ENCODE measurements at places on chromosomes 12 and 14.

- no peak for DNase-seq
Measured at GRCh38 chr14:74176400-74176793, 62.9 kb upstream of the VSX2 start.

DNA sequence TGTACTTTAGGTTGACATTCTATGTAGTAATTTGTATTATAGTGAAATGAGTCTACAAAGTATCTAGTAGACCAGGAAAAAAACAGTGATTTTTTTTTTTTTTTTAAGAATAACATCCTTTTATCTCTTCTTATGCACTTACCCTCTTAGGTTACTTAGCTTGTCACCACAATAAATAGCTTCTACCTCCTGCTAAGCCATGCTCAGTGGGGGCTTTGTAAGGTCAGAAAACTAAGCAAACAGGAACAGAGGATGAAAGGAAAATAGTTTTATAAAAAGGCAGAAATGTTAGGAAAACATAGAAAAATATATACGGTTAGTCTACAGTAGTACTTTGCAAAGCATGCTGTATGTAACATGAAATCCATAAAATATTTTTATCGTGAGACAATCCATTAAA is 385.3 kb upstream of the ATXN7L3B start:
- DNase-seq, result no peak

DNA sequence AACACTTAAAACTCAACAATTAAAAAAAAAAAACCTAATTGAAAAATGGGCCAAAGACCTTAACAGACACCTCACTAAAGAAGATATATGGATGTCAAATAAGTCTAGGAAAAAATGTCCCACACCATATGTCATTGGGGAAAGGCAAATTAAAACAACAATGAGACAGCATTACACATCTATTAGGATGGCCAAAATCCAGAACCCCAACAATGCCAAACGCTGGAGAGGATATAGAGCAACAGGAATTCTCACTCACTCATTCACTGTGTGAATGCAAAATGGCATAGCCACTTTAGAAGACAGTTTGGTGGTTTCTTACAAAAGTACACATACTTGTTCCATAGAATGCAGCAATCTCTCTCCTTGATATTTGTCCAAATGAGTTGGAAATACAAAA is 173.7 kb downstream of the SLC25A21 start:
- no peak for DNase-seq

GRCh38 chr14:71399057-71399487 is 491.8 kb downstream of the PCNX1 start:
- DNase-seq, result no peak

DNA sequence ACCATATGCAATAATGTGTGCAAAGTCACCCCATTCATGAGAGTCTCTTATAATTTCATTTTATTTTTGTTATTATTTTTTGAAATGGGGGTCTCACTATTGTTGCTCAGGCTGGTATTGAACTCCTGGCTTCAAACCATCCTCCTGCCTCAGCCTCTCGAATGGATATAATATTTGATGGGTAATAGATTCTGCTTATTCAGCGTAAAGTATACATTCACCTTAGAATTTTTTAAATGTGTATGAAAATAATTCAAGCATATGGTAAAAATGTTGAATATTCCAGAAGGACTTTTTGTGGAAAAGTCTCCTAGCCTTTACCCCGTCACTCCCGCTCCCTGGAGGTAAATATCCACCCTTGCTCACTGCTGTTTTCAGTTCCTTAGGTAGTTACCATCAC is 23.4 kb upstream of the SSPN start:
- no peak for DNase-seq

DNA sequence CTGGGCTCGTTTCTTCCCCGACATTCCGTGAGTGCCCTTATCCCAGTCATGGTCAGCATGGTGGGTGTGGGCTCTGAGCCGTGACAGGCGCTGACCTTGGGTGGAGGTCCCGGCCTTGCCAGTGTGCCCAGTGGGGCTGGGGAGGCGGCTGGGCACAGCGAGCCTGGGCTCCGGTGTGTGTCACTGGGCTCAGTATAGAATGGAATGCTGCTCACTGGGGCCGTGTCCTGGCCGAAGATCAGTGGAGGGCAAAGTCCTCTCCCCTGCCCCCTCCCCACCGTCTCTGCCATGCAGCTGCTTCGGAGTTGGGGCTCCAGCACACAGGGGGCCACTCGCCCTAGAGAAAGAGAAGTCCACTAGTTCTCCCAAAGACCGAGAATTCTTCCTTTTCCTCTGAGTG is 164.4 kb downstream of the TSPAN9 start:
- DNase-seq, result no peak

GRCh38 chr12:106288494-106289195 is 13.9 kb upstream of the TCP11L2 start:
- no peak for DNase-seq

DNA sequence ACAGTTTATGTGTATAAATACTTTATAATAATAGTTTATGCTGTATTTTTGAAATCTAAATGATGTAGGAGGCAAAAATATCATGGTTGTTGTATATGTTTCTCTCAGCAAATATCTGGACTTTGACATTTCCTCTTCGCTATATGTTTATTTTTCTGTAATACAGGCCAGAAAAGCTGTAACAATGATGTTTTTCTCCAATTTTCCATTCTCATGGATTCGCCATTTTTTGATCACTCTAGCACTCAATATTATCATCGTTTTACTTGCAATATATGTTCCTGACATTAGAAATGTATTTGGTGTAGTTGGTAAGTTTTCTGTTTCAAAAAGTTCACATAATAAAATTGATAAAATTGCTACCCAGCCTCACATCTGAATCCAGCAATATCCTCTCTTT is 70.6 kb downstream of the SLC38A6 start:
- DNase-seq, result no peak

DNA sequence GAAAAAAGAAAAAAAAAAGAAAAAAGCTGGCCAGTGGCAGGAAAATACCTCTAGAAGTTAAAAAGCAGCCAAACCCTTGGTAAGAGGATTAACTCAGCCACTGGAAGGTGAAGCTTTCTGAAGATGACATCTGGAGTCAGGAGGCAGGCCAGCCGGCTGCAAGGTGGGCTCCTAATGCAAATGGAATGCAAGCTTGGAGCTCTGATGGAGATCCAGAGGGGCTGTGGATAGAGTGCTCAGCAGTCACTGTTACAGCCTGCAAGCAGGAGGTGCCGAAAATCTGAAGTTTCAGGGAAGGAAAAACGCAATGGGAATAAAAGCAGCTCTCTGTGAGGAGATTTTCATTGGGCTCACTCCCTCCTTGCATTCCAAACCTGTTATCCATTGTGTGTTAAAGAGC is 41.0 kb downstream of the GSC start:
- no peak for DNase-seq

GRCh38 chr12:10873378-10873777 is 10.7 kb downstream of the PRH1 start:
- DNase-seq, result no peak

DNA sequence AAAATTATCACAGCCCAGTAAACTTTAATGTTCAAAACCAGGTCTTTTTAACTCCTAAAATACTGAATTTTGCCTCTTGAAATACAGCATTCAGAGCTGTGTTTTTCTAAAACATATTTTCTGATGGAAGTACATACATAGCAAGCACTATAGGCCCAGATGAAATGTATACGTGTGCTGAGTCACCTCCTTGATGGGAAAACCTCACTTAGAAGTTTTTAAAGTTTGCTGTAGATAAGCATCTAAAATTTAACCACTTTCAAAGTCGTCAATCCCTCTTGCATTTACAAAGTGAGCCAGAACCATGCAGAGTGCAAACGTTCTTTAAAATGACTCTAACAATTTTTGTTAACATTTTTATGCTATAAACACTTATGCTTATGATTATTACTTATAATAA is 618.8 kb downstream of the RPS29 start:
- DNase-seq, result no peak

DNA sequence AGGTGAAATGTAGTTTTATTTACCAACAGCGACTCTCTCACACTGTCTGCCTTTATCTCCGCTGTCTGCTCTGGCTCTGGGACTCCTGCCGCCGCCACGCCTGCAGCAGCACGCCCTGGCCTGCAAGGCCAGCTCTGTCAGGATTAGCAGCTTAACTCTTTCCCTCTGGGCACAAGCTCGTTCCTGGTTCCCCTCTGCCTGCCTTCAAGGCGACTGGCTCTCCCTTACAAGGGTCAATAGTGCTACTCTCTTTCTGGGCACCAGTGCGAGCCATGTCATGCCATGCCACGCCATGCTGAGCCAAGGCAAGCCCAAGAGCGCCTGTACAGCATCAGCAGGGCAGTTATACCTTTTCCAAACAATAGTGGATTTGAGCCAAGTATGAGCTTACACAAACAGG is 3.6 kb upstream of the CLEC2B start:
- DNase-seq, result no peak

- no peak for DNase-seq
Measured at GRCh38 chr12:132478845-132479244, 11.1 kb upstream of the FBRSL1 start.

- DNase-seq, result no peak
Measured at GRCh38 chr12:90940872-90941499, 14.0 kb downstream of the CCER1 start.

DNA sequence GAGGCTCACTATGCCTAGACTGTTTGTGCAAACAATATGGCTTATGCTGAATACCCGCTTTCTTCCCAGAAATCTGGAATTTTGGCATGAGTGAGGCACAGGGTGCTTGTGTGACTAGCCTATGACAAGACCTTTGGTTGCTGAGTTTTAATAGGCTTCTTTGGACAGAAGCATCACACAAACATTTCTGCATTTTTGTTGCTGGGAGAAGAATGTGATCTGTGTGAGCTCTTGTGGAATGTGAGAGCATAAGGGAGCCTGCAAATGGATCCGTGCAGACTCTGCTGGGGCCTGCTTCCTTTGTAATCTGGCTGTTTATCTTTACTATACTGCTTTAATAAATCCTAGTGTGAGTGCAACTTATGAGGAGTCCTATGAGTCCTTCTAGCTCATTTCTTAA is 83.0 kb upstream of the ZDHHC17 start:
- no peak for DNase-seq

DNA sequence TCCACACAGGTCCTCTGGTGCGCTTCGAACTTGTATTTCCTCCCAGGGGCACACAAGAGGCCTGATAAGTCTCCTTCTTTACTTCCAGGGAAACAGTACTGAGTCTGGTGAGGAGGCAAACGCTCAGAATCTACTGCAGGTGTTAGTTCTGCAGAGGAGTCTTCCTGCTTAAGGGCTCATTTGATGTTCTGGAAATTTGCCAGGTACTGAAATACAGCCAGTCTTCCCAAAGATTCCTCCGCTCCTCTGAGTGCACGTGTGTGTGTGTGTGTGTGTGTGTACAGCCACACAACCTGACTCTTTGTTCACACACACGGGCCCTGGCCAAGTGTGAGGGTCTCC is 92.0 kb downstream of the FBXL14 start:
- DNase-seq, result no peak
